ENCODE measurements at places on chromosomes 16 and 17.

DNA sequence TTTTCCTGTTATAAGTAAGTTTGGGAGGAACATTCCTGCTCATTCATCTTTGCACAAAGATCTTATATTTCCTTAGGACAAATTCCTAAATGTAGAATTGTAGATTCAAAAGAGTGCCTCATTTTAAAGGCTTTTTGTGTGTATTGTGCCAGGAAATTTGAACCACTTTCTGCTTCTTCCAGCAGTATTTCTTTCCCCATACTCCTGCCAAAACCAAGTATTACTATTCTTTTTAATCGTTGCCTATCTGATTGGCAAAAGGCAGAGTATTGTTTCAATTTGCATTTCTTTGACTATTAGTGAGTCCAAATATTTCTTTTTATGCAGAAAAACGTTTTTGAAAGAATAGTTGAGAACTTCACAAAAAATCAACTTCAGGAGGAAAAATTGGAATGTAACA is 9.3 kb downstream of the ANKS4B start:
- no peak for DNase-seq

GRCh38 chr17:8186446-8186786 is 3.6 kb downstream of the BORCS6 start:
- no peak for DNase-seq

GRCh38 chr16:81415751-81416150 is 28.9 kb upstream of the CMIP start:
- DNase-seq: no peak

DNA sequence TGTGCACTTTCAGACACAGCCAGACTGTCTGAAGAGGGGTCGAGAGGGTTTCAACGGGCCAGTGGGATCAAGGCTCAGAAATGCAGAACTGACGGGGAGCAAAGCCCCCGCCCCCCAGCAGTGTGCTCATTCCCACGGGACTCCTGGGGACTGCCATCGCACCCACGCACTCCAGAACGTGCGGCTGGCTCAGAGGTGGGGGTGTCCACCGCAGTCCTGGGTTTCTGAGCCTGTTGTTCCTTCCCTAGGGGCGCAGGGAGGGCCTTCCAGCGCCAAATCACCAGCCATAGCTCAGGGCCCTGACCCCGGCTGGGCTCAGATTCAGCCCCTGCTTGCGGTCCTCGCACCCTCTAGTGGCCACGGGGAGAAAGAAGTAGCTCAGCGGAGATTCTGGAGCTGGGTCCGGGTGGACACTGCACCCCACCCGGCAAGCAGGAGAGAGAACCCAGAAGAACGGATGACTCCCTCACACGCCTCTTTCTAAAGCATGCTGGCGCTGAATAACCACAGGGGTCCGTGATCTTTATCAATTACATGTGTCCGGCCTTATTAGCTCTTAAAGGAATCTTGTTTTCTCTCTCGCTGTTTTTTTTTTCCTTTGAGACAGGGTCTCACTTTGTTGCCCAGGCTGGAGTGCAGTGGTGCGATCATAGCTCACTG is 45.0 kb upstream of the USP7 start:
- DNase-seq: peak; percentile 29

DNA sequence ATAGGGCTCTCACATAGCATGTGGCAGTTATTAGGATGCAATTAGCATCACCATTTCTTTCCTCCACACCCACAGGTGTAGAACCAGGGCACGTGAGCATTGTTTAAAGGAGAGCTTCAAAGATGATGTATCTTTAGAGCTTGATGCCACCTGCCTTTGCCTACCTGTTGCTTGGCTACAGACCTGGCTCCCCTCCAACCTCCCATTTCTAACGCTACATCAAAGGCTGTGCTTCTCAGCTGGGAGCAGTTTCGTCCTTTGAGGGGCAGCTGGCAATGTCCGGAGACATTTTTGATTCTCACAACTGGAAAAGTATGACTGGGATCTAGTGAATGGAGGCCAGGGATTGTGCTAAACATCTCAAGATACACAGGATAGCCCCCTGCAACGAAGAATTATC is 78.5 kb upstream of the CLEC3A start:
- DNase-seq: no peak

- peak; percentile 57 for DNase-seq
Measured at GRCh38 chr17:49817993-49818392, 29.5 kb downstream of the KAT7 start.

GRCh38 chr17:9292561-9292941 is 271.2 kb downstream of the NTN1 start:
- DNase-seq: no peak

DNA sequence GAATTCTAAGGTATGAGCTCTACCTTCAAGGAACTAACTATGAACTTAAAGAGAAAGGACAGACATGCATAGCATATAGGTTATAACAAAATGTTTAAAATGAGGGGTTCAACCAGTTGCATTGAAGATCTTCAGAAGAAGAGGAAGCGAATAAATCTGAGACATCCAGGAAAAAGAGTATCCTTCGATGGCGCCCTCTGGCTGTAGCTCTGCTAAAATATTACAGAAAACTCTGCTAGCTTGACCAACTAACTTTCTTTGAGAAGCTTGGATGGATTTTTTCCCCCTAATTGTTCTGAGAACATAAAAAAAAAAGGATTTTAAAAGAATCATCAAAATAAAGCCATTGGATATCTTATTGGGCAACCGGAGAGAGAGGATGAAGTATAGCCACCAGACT is 659.9 kb upstream of the SOX9 start:
- DNase-seq: no peak

DNA sequence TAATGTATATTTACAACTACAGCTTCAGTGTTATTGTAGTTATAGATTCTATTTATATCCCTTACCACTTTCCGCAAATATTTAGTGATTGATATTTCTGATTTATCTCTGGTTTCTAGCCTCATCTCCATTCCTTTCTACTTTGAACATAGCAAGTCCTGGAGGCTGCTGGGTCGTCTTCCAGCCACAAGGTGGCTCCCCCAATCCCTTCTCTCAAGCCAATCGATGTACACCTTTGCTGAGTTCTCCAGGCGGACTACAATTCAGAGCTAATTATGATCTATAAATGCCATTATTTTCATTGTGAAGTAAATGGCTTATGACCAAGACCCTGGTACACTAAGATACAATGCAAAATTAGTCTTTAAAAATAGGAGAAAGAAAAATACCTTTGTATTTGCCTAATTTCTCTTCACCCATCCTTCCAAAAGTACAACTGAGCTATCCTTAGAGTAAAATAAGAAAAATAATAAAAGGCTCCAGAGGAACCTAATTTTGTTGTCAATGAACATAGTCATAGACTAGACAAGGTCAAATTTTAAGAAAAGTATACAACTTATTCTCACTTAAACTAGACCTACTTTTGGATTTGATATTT is 122.1 kb downstream of the SKAP1 start:
- peak; percentile 36 for DNase-seq

- no peak for DNase-seq
Measured at GRCh38 chr16:79257953-79258490, 342.5 kb downstream of the MAF start.

DNA sequence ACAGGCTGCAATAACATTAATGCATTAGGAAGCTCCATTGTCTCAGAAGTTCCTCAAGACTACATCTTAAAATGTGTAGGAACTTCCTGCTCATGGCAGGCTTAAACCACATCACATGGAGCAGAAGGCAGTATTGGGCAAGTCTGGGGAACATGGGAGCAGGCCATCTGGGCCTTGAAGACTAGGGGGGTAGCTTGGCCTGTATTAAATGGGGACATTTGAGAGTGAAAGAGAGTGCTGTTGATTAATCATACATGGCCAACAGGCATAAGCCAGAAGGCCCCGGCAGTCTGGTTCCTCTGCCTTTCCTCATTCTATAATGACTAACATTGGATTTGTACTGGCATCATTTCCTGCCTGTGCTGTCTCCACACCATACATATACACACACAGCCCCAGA is 25.2 kb upstream of the SLC5A11 start:
- no peak for DNase-seq

- no peak for DNase-seq
Measured at GRCh38 chr17:82887255-82888164, 47.7 kb upstream of the ZNF750 start.

Measured in T-helper 1 cell (primary cell).